ENCODE measurements at places on chromosomes 7 and 10. TPM values are rescaled to one million over a fixed set of nuclear protein-coding genes. Genes with fewer than 3 reads are reported as not detected.

PODXL gene
- total RNA-seq, result 90.7 TPM

GHRHR gene
- not detected for total RNA-seq

DNA sequence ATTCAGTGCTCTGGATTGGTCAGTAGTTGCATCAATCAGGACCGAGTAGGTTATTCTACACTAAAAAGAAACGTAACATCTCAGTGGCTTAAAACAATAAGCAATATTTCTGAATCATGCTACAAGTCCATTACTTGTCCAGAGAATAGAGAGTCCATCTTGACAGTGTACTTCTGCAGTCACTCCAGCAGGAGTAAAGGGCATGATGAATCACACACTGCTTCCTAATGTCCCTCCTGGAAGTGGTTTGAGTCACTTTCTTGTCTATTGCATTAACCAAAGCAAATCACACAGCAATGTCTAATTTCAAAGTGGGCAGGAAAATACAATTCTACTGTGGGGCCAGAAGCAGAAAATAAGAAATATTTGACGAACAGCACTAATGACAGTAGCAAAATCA is 124.8 kb downstream of the TSPAN12 start:
- DNase-seq, result no peak

DNA sequence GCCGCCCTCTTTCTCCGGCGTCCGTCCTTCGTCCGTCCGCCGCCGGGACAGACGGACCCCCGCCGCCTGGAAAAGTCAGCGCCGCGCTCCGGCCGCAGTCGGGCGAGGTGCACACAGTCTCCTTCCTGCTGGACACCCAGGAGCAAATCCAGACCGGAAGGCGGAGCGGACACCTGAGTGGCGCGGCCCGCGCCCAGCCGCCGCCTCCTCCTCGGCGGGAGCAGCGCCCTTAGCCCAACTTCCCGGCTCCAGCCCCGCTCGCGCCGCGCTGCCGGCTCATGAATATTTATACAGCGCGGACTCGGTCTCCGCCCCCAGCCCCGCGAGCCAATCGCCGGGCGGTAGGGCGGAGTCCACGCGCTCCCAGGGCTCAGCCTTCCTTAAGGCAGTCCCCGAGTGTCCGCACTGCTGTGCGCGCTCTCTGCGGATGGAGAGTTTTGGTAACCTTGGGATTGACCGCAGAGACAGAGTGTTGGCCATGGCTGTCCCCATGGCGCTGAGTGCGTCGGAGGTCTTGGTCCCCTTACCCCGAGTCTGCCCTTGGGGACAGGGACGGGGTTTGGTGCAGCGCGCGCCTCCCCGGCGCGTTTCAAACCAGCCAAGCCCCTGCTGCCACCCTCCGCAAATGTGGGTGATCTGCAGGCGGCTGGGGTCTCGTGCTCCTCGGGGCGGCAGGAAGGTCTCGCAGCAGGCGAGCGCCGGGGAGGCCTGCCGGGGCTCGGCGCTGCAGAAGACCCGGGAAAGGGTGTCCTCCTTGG is at the start of gene FZD8:
TSS of gene FZD8 (minus strand) at position 262 of the 758 bp plus-strand sequence. CDS start 867 bp downstream, outside the sequence.
- peak; percentile 95 for DNase-seq

PRSS58 gene
- total RNA-seq, result not detected

DNA sequence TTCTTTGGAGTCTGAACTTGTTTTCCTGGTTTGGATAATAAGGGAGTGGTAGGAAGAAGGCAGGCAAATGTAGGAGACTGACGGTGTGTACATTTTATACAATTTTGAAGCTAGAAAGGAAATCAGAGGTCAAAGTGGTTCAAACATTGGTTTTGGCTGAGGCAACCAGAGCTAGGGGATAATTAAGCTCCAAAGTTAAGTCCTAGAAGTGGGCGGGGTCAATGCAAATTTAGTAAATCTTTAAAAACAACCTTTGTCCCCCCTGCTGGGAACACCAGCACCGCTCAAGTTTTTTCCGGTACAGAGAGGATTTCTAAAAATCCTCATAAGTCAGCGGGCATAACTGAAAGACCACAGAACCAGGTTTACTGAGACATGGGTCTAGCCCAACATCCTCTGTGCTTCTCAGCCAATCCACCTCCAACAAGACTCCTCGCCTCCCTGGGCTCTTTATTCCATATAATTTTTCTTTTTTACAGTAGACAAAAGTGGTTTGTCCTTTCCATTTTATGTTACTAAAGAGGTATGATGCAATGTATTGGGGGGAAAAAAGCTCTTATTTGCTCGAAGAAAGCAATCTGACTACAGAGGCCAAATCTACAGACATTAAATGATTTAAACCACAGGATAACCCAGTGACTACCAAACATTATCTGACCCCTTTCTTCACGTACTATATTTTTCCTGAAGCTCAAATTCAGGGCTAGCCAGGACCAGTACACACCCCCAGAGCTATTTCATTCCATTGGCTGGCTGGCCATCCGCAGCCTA is 1.6 kb downstream of the GLUD1 start:
- no peak for DNase-seq

ADRB1 gene
- total RNA-seq, result 60.9 TPM

MAGI2 gene
- 8.7 TPM for total RNA-seq

C10orf67 gene
- 0.27 TPM for total RNA-seq

GIMAP1 gene
- 4.5 TPM for total RNA-seq

- no peak for DNase-seq
These were observed 47.4 kb upstream of the TCERG1L start for GRCh38 chr10:131358741-131359442.

- peak; percentile 82 for DNase-seq
These were observed at the start of gene PLAC9 for GRCh38 chr10:80132299-80133139. TSS of gene PLAC9 (plus strand) at chr10:80132730. CDS start at chr10:80132763, 33 bp downstream.

- DNase-seq, result no peak
These were observed 128.3 kb downstream of the TPST1 start for GRCh38 chr7:66333443-66333842.

DNA sequence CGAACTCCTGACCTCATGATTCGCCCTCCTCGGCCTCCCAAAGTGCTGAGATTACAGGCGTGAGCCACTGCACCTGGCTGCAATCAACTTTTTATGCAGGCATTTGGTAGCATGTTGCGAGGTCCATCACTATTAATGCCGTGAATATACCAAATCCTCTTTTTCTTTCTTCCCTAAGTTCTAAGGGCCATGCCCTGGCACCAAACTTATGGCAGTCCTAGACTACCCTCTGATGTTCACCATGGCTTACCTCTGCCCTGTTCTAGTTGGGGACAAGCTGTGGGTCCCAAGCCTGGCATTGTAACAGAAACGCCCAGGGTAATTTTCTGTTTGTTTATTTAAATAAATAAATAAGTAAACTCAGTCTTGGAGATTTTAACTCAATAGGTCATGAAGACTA is 13.3 kb downstream of the PRSS2 start:
- DNase-seq, result no peak

GPR37 gene
- 0.32 TPM for total RNA-seq

GRCh38 chr10:10794046-10794445 is 223.6 kb upstream of the CELF2 start:
- no peak for DNase-seq

PDGFA gene
- total RNA-seq, result 27.5 TPM

ZKSCAN1 gene
- total RNA-seq, result 36.7 TPM

LRRTM3 gene
- not detected for total RNA-seq

DNA sequence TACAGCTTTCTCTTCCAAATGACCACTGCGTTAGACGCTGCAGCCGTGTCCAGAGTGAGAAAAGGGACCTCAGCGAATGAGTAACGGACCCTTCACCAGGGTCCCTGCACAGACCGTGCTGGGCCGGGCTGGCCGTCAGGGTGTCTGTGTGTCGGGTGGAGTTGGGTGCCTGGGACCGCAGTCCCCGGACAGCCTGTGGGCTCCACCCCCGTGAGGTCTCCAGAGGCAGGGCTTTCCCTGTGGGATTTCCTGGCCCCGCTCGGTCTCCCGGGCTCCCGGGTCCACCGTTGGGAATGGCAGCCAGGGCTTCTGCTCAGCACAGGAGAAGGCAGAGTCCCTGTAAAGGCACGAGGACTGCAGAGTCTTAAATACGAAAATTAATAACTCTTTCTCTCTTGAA is 509.7 kb downstream of the TCERG1L start:
- DNase-seq, result no peak

GRCh38 chr7:139046143-139046542 is 10.3 kb upstream of the ZC3HAV1L start:
- no peak for DNase-seq

GRCh38 chr10:112510384-112510783 is 63.4 kb downstream of the VTI1A start:
- no peak for DNase-seq

PRLHR gene
- total RNA-seq, result not detected

DNA sequence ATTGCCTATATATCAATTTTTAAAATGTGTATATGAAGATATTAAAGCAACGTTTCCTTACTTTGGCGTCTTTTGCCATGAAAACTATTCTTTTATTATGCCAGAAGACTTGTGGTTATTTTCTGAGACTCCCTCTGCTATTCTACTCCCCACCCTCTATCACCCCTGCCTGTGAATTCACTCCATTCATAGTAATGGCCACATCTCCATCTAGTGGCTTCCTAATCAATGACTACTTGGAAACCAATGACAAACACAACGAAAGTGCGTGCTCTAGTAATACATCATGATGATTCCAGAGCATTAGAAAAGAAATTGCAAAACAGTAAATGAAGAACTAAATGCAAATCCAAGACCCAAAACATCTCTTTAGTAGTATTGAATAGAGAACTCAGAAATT is 186.7 kb upstream of the HGF start:
- DNase-seq, result no peak

FIS1 gene
- total RNA-seq, result 251 TPM

- DNase-seq, result no peak
These were observed 25.0 kb downstream of the FOXP2 start for GRCh38 chr7:114439581-114439980.

ASZ1 gene
- not detected for total RNA-seq

GRCh38 chr7:101564778-101565211 is 64.3 kb downstream of the MYL10 start:
- no peak for DNase-seq

DNA sequence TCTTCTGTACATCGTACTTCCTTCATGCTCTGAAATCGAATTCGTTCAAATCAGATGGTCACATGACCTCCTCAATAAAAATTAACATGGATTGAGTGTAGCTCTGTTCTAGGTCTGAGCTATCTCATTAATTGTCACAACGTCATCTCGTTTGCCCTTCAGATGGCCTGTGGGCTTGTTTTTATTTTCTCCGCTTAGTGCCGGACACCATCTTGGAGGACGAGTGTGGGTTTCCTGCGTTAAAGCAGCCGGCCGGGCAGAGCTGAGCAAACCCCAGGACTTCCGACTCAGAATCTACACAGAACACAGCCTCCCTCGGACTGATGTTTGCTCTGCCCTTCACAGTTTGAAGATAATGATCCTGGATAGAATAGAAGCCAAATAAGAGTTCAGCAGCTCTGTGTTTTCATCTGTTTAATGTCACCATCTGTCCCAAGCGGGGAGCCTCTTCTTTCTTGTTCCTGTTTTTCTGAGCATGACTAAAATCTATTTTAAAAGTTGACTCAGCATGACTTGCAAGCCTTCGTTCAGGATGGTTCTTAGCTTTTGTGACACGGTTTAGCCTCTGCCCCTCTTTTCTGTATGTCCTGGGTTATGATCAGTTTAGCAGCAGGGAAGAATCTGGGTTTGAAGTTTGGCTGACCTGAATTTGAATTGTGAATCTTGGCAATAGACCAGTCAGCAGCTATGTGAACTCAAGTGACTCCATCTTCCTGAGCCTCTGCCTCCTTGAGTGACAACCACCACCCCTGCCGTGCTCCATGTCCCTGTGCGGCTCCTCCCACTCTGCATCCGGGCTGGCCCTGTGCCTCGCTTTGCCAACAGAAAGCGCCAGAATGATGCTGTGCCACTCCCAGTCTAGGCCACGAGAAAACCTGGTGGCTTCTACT is 30.6 kb upstream of the GALNTL5 start:
- peak; percentile 77 for DNase-seq

GRCh38 chr10:78876449-78876848 is 192.3 kb upstream of the ZMIZ1 start:
- no peak for DNase-seq

PTPRN2 gene
- total RNA-seq, result 1.9 TPM

FAM25A gene
- not detected for total RNA-seq

ADD3 gene
- total RNA-seq, result 75.2 TPM

- no peak for DNase-seq
These were observed 116.2 kb upstream of the AFAP1L2 start for GRCh38 chr10:114520453-114520852.

GRCh38 chr7:124031406-124031805 is 1.5 kb downstream of the TMEM229A start:
- no peak for DNase-seq

SH3PXD2A gene
- total RNA-seq, result 27.7 TPM

- DNase-seq, result no peak
These were observed 5.7 kb upstream of the TNRC18 start for GRCh38 chr7:5429253-5429856.

DNA sequence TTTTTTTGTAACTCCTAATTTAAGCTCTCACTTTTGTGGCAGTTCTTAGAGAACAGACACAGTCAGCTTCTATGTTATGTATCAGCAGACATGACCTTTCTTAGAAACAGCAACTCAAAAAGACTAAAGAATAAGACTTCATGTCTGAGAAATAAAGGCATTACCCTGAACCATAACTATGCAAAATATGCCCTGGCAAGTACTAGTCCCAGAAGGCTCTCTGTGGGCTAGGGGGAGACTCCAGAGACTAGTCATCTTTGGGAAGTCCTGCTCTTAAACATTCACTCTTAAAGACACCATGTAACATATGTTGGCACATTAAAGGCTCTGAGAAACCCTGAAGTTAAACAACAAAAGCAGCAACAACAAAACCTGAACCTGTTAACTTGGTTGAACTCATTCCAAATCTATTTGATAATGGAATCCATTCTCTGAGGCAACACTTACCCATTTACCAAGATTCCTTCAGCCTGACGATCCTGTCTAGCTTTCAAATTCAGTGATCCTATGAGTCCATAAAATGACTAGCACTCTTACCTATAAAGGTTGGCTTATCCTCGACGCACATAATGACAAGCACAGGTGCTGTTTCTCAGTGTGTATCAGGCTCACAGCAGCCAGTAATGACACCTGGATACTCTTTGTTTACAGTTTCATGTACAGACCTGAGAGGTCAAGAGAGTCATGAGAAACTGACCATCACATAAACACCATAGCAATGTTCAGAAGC is 62.3 kb downstream of the OSBPL3 start:
- no peak for DNase-seq

- DNase-seq, result no peak
These were observed 39.7 kb upstream of the TNKS2 start for GRCh38 chr10:91758303-91759146.

DNA sequence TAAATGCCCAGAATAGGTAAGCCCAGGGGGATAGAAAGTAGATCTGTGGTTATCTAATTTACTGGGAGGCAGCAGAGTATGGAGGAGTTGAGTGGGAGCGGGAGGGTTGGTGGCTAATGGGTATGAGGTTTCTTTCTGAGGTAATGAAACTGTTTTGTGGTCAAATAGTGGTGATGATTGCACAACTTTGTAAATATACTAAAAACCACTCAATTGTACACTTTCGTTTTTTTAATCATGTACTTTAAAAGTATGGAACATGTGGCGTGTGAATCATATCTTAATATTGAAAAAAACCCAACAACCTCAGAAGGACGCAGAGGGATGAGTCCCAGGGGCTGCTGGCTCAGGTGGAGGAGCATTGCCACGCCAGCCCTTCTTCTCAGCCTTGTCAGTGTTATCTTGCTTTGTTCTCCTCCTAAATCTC is 118.1 kb downstream of the WDR11 start:
- DNase-seq, result no peak

- DNase-seq, result peak; percentile 64
These were observed 97.5 kb downstream of the TCF7L2 start for GRCh38 chr10:113047605-113047962.

ADAM8 gene
- 2.3 TPM for total RNA-seq

GRCh38 chr7:91850455-91850854 is 30.0 kb downstream of the MTERF1 start:
- DNase-seq, result no peak

PRSS2 gene
- total RNA-seq, result not detected

All from left cardiac atrium (tissue), 4 donors.